D341Med (cell line): ENCODE measurements at places on chromosomes 5 and 9.

- DNase-seq: no peak
These were observed 206.6 kb upstream of the RASA1 start for GRCh38 chr5:87061046-87061445.

DNA sequence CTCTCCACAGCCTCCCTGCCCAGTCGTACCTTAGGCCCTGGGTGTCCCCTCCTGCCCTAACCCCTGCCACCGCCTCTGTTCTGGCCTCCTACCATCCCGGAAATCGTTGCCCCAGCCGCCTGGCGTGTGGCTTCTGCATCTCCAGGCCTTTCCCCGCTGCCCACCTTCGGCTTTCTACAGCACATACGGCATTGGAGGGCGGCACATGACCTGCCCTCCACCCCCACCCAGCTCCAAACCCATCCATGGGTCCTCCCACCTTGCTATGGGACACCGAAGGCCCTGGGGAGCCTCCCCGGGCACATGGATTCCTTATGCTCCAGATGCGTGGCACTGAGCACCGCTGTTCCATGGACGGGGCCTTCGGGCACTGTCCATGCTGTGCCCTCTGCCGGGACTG is 32.0 kb downstream of the FGF18 start:
- DNase-seq: no peak

DNA sequence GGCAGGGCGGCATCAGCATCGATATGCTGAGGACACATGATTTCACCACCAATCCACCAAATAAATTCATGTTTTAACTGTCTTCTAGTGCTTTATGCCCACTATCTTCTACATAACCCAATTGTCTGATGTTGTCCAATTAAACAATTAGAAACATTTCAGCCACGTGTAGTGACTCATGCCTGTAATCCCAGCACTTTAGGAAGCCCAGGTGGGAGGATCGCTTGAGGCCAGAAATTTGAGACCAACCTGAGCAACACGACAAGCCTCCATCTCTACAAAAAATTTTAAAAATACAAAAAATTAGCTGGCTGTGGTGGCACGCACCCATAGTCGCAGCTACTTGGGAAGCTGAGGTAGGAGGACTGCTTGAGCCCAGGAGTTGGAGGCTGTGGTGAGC is 128.1 kb downstream of the MYO10 start:
- no peak for DNase-seq

GRCh38 chr9:135887021-135887507 is 20.3 kb downstream of the CAMSAP1 start:
- no peak for DNase-seq

DNA sequence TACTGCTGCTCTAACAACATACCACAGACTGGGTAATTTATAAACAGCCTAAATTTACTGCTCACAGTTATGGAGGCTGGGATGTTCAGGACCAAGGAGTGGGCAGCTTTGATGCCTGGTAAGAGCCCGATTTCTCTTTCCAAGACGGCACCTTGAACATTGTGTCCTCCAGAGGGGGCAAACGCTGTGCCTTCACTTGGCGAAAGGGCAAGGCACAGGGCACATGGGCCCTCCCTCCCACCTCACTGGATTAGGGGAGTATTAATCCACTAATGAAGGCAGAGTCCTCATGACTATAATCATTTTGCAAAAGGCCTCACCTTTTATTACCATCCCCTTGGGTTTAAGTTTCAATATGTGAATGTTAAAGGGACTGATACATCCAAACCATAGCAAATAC is 397.7 kb downstream of the TMEM38B start:
- DNase-seq: peak; percentile 55

DNA sequence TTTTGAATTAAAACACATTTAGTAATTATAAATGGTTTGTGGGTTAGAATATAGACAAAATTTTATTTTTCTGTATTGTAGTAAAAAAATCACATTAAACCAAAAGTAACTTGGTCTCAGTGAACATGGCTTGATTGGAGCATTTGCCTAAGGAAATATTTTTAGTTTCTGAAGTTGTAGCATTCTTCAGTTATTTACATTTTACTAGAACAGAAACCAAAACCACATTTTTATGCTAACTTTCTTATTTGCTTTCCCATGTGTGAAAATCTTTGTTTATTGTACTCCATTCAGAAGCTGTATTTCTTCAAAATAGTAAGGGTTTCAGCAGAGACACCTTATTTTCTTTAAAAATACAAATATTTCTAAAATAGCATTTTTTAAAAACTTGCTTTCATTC is 129.9 kb downstream of the SGCD start:
- no peak for DNase-seq

DNA sequence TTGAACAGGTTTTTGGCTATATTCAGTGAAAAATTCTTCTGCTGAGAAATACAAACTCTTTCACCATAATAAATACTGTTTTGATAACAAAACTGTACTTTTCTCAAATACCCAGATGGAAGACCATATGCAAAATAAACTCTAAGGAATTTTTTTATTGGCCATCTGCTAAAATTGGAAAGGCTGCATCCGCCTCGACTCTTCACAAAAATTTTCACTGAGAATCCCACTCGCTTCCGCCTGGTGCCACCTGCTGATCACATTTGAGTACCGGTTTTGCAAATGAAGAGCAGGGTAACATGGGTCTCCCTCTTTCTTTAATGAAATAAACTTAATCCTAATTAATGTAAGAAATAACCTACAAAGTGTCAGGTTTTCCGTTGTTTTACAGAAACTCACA is 76.4 kb downstream of the TTLL11 start:
- no peak for DNase-seq

GRCh38 chr5:15575666-15576065 is 75.7 kb downstream of the FBXL7 start:
- DNase-seq: no peak
